ENCODE measurements at places on chromosomes 2 and 18. TPM values are rescaled to one million over a fixed set of nuclear protein-coding genes. Genes with fewer than 3 reads are reported as not detected.

- no peak for DNase-seq
Observed at GRCh38 chr2:145653553-145653952, 1133.6 kb upstream of the ZEB2 start.

- DNase-seq: no peak
Observed at GRCh38 chr18:62172298-62172697, 14.6 kb downstream of the PIGN start.

DNA sequence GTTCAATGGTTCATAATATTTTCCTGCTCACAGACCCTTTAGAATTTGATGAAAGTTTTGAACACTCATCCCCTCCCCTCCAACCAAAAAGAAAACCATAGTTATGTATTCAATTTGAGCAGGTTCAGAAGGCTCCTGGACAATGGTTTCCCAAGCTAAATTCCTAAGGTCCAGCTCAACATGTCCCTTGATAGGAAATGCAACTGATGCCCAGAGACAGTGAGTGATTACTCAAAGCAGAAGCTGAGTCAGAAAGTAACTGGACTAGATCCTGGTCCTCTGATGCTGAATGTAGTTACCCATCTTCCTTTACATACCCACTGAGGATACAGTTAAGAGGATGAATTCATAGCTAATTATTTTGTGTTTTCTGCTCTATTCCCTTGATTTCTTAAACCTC is 218.9 kb upstream of the NCKAP5 start:
- no peak for DNase-seq

DNA sequence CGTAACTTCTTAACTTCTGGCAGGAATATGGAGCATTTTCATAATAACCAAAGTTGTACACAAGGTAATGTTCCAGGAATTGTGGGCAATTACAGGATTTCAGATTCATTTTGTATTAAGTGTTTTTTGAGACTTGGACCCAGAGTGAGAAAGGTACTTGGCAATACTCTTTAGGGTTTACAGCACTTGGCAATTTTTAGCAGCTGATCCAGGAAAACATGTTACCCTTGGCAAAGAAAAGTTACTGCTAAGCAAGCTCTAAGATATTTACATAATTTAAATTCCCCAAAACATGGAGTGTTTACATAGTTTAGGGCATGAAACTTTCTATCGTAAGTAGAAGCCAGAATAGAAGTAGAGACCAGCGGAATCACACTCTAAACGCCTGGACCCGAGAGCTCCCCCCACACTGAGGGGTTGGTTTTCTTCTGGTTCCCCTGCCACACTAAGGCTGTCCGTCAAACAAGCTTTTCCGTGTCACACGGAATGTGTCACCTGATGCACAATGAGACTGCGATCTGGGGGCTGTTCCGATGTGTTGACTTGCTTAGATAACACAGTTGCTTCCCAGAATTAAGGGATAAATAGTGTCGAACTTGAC is 177.1 kb downstream of the PTGR3 start:
- DNase-seq: no peak

DNA sequence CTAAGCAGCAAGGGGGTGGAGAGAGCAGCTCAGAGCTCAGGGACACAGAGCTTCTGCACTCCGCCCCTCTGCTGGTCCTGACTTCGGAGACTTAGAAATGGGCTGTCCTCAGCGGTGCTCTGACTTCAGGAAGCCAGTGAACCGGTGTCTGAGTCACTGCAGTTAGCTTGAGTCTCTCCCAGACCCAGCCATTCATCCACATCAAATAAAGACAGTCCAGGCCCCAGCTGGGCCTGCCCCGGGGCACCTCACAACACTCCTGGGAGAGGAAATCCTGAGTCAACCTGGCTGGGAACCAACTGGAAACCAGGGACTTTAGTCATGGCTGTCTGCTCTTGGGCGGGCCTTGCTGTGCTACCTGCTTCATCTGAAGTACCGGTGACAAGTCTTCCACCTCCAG is 5.4 kb upstream of the ITGB6 start:
- no peak for DNase-seq

DNA sequence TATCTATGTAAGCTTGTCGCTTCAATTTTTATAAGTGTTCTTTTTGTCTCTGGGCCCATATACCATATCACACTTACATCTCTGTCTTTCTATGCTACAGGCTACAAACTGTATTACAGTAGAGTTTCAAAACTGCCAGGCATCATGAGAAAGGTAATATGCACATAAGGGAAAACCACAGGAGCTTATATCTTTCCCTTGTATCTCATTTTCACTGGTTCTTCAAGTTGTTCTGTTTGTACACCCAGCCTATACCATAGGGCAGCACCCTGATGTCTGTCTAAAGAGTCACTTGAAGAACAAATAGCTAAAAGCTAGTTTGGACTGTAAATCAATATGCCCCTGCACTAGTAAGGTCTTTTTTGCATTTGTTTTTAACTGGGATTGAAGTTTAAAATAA is 366.7 kb downstream of the FIGN start:
- DNase-seq: no peak

DNA sequence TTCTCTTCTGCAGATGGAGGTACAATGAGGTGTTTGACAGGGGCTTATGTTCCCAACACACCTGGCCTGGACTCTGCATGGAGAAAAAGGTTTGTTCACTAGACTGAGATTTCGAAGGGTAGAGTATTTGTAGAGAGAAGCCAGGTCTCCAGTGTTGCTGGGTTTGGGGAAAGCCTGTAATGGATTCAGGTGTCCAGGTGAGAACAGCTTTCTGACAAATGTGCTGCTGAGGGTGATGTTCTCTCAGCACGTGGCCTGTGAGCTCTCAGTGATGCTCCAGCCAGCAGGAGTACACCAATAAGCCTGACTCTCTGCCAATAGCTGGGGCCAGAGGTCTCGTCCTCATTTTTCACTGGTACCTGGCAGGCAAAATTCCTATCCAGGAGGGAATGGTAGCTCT is 43.8 kb upstream of the ARHGAP25 start:
- DNase-seq: peak; percentile 86

DNA sequence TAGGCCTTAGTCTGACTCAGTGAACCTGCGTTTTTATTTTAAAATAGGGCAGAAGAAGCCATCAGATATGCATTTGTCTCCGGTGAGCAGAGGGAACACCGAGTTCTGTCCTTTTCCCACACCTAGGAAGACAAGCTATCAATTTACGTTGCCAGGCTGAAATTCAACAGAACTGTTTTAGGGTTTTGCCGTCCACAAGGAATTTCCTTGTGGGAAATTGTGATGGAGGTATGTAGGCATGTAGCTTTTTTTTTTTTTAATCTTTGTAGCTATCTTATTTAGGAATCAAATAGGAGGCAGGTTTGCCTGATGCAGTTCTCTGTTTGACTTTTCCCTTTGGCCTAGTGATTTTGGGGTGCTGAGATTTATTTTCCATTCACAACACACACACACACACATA is 62.0 kb upstream of the ASAP2 start:
- no peak for DNase-seq

- DNase-seq: no peak
Observed at GRCh38 chr2:44679990-44680389, 261.5 kb upstream of the SIX3 start.

DNA sequence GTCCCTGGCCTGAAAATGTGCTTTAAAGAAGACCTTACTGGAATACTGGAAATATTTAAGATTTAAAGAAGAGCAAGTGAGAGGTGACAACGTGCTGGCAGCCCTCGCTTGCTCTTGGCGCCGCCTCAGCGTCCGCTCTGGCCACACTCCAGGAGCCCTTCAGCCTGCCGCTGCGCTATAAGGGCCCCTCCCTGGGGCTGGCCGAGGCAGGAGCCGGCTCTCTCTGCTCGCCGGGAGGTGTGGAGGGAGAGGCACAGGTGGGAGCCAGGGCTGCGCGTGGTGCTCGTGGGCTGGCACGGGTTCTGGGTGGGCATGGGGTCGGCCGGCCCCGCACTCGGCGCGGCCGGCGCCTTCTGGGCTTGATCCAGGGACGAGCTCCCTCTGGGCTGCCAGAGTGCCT is 2.9 kb upstream of the COQ10B start:
- DNase-seq: no peak

DNA sequence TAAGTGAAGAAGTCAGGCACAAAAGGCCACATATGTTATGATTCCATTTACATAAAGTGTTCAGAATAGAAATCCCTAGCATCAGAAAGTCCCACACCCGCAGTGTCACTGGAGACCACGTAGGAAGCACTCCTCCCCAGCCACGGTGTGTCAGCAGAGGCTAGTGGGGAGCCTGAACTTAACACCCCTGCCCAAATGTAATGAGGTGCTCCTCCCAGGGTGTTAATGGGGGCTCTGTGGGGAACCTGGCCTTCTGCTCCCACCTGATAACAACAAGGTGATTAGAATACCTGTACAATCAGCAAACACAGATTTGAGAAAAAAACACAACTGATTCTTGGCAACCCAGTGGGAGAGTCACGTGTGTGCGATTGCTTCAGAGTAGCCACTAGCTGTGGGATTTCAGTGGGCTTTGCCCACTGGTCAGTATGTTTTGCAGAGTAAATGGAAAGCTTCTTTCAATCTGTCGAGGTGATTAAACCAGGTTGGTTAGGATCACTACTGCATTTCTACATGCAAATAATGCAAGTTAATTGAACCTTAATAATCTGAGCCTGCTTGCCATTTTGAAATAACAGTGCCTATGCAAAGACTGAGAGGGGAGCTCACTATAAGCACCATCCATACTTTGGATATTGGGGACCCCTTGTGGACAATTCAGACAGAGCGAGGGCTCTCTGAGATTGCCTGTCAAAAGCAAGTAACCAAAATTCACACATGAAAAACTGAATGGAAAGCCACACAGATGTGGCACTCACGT is 20.6 kb upstream of the ATRAID start:
- DNase-seq: peak; percentile 94

- DNase-seq: no peak
Observed at GRCh38 chr18:35267161-35267651, 22.8 kb downstream of the ZSCAN30 start.

The SCN9A gene
- total RNA-seq: not detected

The PER2 gene
- 19.0 TPM for total RNA-seq

The SIX3 gene
- total RNA-seq: not detected

The CXCR1 gene
- total RNA-seq: not detected

The PRKAG3 gene
- not detected for total RNA-seq

Measured in Karpas-422 (cell line).